Hematopoietic multipotent progenitor cell treated with erythropoietin and hydrocortisone succinate and interleukin-3 and kit ligand, for 6 days (in vitro differentiated cells): ENCODE measurements at places on chromosomes 4 and X.

GRCh38 chr4:135838889-135839288, 1637.3 kb upstream of the PABPC4L start:
- DNase-seq = no peak

GRCh38 chr4:94338681-94339351, 3.8 kb downstream of the HPGDS start:
- peak; percentile 68 for DNase-seq

- no peak for DNase-seq
These were observed 125.7 kb downstream of the RPA4 start for GRCh38 chrX:97009391-97009790.

DNA sequence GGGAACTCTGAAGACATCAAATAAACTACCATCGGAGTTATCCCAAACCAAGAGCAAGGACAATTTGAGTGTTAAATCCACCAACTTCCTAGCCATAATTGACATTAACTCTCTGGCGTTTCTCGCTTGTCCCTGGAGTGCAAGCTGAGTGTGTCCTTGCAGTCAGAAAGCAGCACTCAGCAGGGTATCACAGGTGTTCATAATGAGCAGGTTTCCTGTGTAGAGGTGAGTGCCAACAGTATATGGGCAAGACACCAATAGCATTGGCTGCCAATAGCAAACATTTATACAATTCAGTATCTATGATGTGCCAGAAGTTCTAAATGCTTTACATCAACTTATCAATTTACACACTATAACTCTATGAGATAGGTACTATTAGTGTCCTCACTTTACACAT, 11.2 kb downstream of the BLTP1 start:
- no peak for DNase-seq
